ENCODE measurements at places on chromosomes 5 and 9. TPM values are rescaled to one million over a fixed set of nuclear protein-coding genes. Genes with fewer than 3 reads are reported as not detected.

- no peak for DNase-seq
These were observed 38.7 kb downstream of the FTMT start for GRCh38 chr5:121890297-121890858.

DNA sequence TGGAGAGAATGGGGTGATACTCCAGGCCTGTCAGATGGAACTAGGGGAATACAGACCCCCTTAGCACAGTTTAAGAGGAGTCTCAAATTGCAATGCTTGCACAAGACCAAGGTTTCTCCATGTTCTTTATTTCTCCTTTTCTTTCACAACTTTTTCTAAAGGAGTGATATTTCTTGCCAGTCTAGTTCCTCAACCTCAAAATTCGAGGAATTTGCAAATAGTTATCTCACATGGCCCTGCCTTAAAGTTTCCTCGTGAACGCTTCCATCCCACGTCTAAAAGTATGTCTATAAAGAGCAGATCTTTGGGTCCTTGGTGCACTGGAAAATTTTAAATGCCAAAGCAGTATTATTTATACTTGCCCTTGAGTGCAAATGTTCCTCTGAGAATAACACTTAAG lies 373.8 kb upstream of the KLF4 start:
- DNase-seq, result no peak

DNA sequence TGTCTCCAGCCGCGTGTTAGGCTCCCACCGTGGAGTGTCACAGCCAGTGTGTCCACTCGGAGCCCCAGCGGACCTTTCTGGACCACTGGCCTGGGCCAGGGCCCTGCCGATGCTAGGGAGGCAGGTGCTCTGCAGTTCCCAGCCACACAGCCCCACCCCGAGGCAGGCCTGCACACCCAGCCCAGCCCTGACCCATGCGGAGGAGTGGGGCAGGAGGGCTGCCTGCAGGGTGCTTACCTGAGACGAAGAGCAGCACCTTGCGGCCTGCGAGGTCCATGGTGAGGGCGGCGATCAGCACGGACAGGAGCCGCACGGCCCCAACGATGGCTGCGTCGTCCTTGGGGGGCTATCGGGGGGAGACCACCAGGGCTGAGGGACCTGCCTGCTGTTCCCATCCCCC lies 5.2 kb downstream of the SLC2A6 start:
- DNase-seq, result no peak

DNA sequence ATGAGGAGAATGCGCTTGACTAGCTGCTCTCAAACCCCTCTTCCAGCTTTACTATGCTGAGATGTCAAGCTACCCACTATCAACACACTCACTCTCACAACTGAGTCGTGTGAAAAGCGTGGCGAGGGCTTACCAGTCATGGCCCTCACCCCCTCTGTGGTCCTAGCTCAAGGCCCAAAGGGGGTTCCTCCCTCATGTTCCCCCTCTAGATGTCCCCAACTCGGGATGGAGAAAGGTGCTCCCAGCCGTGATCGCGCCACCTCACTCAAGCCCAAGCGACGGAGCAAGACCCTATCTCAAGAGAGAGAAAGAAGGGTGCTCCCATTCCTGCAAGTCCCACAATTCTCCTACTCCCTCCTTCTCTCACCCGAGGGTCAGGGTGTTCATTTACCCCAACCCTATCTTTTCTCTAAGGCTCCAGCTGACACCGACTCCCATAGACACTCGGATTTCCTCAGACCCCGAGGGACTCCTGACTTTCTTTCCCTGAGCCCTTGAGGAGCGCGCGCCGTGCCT lies 559 bp downstream of the SLC38A9 start:
- no peak for DNase-seq

GRCh38 chr5:82730913-82731312 lies 346.3 kb downstream of the TMEM167A start:
- DNase-seq, result no peak

DNA sequence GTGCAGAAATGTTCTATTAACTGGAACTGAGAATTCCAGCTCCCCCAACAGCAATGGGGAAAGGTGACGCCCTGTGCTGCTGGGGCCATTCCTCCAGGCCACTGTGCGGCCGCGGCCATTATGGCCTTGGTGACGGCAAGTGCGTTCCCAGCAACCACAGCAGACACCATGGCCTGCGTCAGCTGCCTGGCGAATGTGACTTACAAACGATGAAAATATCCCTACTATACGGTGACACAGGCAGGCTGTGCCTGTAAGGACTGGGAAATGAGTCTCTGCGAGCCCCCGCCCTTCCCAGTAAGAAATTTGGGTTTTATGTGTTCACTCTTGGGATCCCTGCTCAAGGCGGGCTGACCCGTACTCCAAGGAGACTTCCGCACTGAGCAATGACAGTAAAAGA lies 20.6 kb downstream of the CLPTM1L start:
- DNase-seq, result no peak

DNA sequence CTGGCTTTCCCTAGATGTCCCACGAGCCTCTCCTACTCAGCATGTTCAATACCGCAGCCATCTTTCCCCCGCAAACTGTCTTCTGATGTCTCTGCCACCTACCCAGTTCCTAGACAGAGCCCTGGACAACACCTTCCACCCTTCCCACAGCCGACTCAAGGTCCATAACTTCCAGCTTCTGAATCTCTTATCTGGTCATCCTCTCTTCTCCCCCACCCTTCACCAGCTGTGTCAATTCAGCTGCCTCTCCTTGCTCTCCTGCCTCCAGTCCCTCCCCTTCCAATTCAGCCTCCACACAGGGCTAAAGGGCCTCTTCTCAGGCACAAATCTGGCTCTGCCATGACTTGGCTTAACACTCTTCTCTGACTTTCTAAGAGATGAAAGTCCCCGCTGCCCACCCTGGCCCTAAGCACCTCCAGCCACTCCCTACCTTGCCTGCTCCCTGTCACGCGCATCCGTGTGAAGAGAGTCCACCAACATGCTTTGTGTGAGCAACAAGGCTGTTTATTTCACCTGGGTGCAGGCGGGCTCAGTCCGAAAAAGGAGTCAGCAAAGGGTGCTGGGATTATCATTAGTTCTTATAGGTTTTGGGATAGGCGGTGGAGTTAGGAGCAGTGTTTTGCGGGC lies 25.2 kb downstream of the AQP7 start:
- no peak for DNase-seq

DNA sequence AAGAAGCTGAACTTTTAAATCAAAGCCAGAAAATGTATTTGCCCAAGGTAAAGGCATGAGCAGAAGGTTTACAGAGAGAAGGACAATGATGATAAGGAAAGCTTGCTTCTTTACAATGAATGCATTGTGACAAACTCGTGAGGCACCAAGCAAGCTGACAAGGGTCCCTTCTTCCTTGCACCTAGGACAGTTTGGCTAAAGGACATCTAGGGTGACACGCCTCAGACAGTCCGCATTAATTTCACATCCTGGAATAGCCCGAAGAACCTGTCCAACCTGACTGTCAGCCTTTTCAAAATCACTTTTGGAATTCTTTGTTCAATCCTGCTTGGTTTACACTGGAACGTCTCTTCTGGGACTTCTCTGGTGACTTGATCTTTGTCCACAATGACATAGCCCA lies 146.4 kb upstream of the MAP3K1 start:
- no peak for DNase-seq

- DNase-seq, result no peak
These were observed 89.7 kb downstream of the DAP start for GRCh38 chr5:10671041-10672008.

DNA sequence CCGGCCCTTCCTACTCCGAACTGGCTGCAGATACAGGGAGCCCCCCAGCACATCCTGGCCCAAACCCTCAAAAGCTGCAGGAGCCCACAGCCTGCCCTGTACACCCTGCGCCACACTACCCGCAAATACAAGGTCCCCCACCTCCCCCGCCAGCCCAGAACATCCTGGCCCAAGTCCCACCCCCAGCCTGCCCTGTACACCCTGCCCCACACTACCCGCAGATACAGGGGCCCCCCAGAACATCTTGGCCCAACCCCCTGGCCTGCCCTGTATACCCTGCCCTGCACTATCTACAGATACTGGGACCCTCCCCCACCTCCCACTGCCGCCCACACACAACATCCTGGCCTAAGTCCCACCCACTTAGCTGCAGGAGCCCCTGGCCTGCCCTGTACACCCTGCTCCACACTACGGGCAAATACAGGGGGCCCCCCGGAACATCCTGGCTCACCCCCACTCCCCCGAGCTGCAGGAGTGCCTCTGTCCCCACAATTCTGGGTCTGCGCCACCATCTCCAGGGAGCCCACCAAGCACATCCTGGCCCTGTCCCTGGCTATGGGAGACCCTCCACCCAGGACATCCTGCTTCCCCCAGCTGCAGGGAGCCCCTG lies 8.3 kb downstream of the LPCAT1 start:
- no peak for DNase-seq

DNA sequence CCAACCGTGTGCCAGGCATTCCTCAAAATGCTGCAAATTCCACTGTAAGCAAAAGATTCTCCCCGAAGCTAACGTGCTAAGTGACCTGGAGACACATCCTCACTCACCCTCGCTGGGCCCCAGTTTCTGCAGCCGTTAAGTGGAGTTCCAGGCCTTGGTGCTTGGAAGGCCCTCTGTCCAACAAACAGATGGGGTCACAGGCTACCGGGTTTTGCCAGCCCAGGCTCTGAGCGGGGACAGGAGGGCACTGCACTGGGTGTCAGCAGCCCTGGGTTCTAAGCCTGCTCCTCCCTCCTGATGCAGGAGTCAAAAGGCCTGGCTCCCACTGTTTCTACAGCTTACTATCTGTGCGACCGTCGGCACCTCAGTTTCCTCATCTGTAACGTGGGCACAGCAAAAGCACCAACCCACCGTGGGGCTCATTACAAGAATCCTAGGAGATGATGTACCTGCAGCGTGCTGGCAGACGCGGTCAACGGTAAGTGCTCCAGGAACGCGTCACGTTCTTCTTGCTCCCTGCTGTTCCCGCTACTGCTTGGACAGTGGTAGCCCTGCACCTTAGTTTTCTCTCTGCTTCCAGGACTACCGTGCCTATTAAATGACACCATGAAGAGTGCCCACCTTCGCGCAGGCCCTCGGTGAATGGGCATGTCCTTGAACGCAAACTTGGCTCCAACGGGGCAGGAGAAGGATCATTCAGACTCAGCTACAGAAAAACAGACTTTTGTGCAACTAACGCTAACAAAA lies 84.8 kb downstream of the ADAMTS2 start:
- DNase-seq, result no peak

- DNase-seq, result no peak
These were observed 11.5 kb upstream of the SPATA24 start for GRCh38 chr5:139415221-139415861.

GRCh38 chr9:117887383-117887782 lies 183.2 kb downstream of the TLR4 start:
- DNase-seq, result no peak

DNA sequence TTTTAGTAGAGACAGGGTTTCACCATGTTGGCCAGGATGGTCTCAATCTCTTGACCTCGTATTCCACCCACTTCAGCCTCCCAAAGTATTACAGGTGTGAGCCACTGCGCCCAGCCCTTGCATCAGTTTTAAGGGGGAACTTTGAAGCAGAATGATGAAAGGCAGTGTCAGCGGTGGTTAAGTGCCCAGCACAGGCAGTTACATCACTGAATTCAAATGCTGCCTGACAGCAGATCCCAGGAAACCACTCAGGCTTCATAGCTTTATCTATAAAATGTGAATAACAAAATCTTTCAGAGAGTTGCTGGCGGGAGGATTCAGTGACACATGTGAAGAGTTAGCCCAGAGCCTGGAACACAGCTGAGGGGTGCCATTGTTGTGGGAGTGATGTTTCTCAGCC lies 26.5 kb downstream of the FGF1 start:
- DNase-seq, result no peak

The CNTFR gene
- not detected for total RNA-seq

The SPINK7 gene
- not detected for total RNA-seq

The MYMK gene
- not detected for total RNA-seq
